Neuronal stem cell (in vitro differentiated cells): ENCODE measurements at places on chromosomes 4 and X.
A peak's percentile ranks its signal among the peaks of the same experiment; 100 is the strongest.

- H3K27me3 ChIP-seq = no peaks in the 10 kb centered on the region
- peaks cover 63% of the 10 kb centered on the region for H3K36me3 ChIP-seq
- H3K27ac ChIP-seq = no peak overlapping the region
- no peak overlapping the region for H3K4me3 ChIP-seq
These were observed 119.0 kb upstream of the PDLIM3 start for GRCh38 chr4:185654311-185654710.

DNA sequence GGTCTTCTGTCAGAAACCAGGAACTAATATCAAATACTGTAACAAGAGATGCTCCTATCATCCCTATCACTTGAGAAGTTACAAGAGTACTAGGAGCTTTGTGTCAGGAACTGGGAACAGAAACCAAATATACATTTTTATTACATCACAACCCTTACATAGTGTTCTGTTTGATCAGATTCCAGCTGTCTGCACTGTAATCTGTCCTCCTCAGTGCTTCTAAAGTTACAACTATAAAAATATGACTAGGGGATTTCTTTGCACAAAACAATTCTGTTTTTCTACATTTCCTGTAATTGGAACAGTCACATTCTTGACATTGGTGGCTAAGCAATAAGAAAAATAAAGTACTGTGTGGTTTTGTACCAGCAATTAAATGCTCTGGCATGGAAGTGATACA is 686.0 kb downstream of the PDHA2 start:
- no peak for DNase-seq
- peaks cover 3% of the 10 kb centered on the region for H3K4me1 ChIP-seq
- H3K27ac ChIP-seq = no peak overlapping the region

- no peaks in the 10 kb centered on the region for H3K36me3 ChIP-seq
- H3K27me3 ChIP-seq = no peaks in the 10 kb centered on the region
- no peak overlapping the region for H3K4me3 ChIP-seq
- no peak for DNase-seq
- H3K27ac ChIP-seq = no peak overlapping the region
These were observed 31.4 kb upstream of the JAKMIP1 start for GRCh38 chr4:6231663-6232165.

DNA sequence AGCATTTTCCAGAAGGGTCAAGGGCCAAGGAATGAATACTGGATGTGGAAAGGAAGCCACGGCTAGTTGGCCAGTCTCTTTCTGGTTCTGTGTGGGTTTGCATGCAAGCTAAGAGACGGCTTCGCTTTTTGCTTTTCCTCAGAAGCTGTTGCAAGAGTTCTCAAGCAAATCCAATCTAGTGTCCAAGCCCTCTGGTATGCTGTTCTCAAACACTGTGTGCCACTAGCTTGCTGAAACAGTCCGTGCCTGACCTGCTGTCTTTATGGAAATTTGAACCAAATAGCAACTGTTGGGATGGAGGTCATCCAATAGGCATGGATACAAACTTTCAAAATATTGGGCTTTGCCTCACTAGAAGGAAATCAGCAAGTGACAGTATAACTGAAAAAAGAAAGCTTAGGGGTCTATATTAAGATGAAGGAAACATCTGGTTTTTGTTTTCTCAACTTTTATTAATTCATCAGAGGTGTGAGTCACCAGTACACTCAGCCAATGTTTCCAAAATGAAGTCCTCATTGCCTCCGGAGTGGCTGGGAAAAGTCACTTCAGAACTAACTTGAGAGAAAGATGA is 70.5 kb downstream of the SLC9A6 start:
- no peak for DNase-seq
- H3K27me3 ChIP-seq = no peaks in the 10 kb centered on the region
- H3K4me1 ChIP-seq = peaks cover 3% of the 10 kb centered on the region
- no peak overlapping the region for H3K4me3 ChIP-seq

- DNase-seq = no peak
- H3K4me3 ChIP-seq = no peak overlapping the region
- no peaks in the 10 kb centered on the region for H3K36me3 ChIP-seq
- H3K27me3 ChIP-seq = no peaks in the 10 kb centered on the region
- H3K27ac ChIP-seq = no peak overlapping the region
These were observed 252.8 kb upstream of the SLC7A11 start for GRCh38 chr4:138494931-138495330.

DNA sequence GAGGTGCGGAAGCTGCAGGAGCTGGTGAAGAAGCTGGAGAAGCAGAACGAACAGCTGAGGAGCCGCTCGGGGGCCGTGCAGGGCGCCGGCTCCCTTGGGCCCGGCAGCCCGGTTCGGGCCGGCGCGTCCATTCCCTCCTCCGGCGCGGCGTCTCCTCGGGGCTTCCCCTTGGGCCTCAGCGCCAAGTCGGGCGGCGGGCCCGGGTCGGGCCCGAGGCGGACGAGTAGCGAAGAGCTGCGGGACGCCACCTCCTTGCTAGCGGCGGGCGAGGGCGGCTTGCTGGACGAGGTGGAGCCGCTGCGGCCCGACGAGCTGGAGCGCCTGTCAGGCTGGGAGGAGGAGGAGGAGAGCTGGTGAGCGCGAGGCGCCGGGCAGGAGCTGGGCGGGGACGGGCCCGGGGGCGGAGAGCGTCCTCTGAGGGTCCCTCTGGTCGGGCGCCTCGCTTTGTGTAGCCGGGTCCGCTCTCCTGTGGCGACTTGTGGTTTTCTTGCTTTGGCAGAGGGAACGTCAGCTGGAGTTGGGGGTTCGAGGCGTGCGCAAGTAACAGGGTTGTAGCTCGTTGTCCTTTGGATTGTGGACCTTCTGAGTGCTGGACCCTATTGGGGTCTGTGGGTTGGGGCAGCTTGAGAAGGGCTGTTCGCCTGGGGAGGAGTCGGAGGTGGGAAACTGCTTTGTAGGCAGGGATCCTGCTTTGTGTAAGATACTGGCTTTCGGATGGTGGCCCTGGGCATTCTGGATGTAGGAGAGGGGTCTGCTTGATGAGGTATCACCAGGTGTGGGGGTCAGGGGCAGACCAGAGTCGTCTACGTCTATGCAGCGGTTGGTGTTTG is 662 bp downstream of the SLAIN2 start:
- peak overlapping the region; percentile 98 for H3K4me3 ChIP-seq
- peaks cover 17% of the 10 kb centered on the region for H3K4me1 ChIP-seq
- H3K27ac ChIP-seq = peak overlapping the region; percentile 90
- H3K36me3 ChIP-seq = no peaks in the 10 kb centered on the region
- no peaks in the 10 kb centered on the region for H3K27me3 ChIP-seq

- no peaks in the 10 kb centered on the region for H3K36me3 ChIP-seq
- no peak overlapping the region for H3K27ac ChIP-seq
- H3K4me1 ChIP-seq = no peaks in the 10 kb centered on the region
- H3K27me3 ChIP-seq = no peaks in the 10 kb centered on the region
- no peak overlapping the region for H3K4me3 ChIP-seq
These were observed 32.8 kb upstream of the RELL1 start for GRCh38 chr4:37719021-37719420.

DNA sequence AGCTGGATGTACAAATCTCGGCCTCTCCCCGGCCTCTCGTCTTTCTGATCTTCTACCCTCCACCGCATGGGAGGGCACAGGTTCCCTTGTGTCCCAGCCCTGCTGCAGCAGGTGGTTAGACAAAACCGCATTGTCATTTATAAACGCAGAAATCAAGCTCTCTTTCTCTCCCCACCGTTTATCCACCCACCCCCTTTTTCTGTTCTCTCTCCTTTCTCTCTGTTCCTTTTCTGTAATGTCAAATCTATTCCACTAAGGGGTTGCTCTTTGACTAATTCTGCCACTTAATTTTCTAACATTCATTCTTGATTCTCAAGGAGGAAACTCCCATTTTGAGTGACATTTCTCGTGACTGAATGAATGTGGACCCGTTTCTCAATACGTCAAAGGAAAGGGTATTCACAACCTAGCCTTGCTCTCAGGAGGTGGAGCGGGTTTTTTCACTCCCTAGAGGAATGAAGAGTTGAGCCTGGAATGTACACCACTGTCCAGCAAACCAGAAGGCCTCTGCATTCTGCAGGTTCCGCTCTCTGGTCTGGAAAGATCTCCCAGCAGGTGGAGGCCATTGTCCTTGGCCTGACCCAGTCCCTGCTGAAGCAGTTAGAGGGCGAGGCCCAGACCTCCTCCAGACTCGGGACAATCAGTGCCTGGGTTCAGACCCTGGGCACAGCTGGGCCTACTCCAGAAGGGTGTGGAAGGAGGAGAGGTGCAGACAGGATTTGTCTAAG is 70.9 kb upstream of the ENPP6 start:
- no peaks in the 10 kb centered on the region for H3K27me3 ChIP-seq
- no peak for DNase-seq
- no peak overlapping the region for H3K27ac ChIP-seq
- no peak overlapping the region for H3K4me3 ChIP-seq
- no peaks in the 10 kb centered on the region for H3K36me3 ChIP-seq

GRCh38 chrX:8720136-8720535 is 11.8 kb downstream of the ANOS1 start:
- DNase-seq = no peak
- no peak overlapping the region for H3K4me3 ChIP-seq
- peaks cover 10% of the 10 kb centered on the region for H3K4me1 ChIP-seq

GRCh38 chr4:95728145-95728544 is 111.7 kb upstream of the PDHA2 start:
- no peaks in the 10 kb centered on the region for H3K36me3 ChIP-seq
- no peaks in the 10 kb centered on the region for H3K27me3 ChIP-seq
- no peak overlapping the region for H3K4me3 ChIP-seq

GRCh38 chr4:140028676-140029517 is 125.1 kb downstream of the MAML3 start:
- H3K27ac ChIP-seq = no peak overlapping the region
- no peak for DNase-seq
- H3K4me1 ChIP-seq = no peaks in the 10 kb centered on the region
- no peak overlapping the region for H3K4me3 ChIP-seq

DNA sequence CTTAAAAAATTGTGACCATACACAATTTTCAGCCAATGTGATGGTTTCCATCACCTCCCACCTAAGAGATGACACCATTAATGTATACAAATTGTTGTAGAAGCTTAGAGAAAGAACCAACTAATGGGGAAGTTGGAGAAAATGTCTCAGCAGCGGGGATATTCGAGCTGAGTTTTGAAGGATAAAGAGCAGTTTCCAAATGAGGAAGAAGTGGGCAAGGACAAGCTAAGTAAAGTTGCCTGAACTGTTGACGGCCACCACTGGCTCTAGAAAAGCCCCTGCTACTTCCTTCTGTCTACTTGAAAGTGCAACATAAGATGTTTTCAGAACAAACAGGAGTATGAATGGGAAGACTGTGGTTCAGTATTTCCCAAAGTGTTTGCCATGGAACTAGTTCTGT is 92.0 kb downstream of the CHRNA9 start:
- no peak overlapping the region for H3K4me3 ChIP-seq
- no peaks in the 10 kb centered on the region for H3K27me3 ChIP-seq
- no peaks in the 10 kb centered on the region for H3K36me3 ChIP-seq
- H3K4me1 ChIP-seq = peaks cover 2% of the 10 kb centered on the region
- H3K27ac ChIP-seq = no peak overlapping the region
